ENCODE measurements at places on chromosomes 5 and 9.
A peak's percentile ranks its signal among the peaks of the same experiment; 100 is the strongest.

- DNase-seq = no peak
Measured at GRCh38 chr5:148980731-148981130, 82.1 kb downstream of the SH3TC2 start.

DNA sequence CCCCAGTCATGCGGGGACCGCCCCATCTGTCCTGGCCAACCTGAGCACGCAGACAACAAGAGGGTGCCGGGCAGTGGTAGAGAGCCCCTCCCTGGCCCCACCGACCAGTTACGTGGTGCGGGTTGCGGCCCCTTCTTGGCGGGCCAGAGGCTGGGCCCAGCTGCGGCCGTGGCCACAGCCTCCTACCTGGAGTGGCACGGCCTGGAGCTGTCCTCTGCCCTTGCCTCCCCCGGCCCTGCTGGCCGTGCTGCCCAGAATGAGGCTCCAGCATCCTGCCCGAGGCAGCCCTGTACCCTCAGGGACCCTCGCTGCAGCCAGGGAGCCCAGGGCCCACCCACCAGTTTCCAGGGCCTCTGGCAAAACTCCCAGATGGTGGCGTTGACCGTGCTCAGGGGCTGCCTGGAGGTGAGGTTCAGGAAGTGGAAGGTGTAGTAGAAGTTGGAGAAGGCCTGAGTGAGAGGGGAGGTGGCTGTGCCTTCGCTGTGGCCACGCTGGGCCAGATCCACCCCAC, 5.7 kb downstream of the ENTPD8 start:
- DNase-seq = no peak

DNA sequence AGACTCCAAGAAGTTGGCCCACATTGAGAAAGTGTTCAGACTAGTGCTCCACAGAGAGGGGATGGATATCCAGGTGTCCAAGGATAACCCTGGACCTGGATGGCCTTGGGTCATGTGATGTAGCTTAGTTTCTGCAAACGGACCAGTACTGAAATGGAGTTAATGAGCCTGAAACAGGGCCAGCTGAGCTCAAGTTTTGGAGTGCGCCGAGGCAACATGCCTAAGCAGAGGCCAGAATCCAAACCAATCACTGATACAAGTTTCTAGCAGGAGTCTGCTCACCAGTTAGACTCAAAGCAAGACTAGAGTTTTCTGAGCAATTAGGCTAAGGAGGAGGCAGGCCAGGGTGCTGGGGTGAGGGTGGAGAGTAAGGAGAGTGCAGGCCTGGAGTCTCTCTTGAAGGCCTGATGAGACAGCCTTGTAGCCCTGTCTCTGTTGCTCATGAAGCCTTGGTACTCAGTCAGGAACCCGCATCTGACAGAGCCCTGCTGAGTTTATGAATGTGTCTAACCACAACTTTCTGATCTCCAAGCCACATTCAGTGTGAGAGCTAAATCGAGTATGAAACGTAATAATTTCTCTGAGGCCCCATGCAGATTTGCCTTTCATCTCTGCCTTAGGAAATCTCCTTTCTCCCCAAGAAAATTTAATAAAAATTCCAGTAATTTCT, 68.9 kb upstream of the EQTN start:
- DNase-seq = peak; percentile 38

DNA sequence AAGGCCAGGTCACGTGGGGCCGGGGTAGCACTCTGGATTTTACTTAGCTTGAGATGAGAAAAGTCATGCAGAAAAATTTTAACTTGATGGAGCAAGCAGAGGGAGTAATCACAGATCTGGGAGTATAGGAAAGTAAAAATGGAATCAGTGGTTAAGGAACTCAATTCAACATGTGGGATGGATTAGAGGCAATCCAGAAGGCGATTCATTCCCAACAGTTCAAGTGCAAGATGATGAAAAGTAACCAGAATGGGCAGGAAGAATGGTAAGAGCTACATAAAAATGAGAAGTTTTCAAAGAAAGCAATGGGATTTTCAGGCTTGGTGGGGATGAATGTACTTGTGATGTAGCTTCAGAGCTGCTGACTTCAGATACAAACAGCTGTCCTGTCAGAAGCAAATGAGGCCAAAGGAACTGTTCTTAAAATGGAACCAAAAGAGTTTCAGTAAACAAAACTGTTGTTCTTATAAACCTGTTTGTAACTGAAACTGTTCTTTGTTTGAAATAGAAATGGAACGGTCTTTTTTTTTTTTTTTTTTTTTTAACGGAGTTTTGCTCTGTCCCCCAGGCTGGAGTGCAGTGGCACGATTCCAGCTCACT, 5.6 kb upstream of the SEC24A start:
- no peak for DNase-seq

- no peak for DNase-seq
Measured at GRCh38 chr9:92711146-92711545, 41.2 kb upstream of the IPPK start.

DNA sequence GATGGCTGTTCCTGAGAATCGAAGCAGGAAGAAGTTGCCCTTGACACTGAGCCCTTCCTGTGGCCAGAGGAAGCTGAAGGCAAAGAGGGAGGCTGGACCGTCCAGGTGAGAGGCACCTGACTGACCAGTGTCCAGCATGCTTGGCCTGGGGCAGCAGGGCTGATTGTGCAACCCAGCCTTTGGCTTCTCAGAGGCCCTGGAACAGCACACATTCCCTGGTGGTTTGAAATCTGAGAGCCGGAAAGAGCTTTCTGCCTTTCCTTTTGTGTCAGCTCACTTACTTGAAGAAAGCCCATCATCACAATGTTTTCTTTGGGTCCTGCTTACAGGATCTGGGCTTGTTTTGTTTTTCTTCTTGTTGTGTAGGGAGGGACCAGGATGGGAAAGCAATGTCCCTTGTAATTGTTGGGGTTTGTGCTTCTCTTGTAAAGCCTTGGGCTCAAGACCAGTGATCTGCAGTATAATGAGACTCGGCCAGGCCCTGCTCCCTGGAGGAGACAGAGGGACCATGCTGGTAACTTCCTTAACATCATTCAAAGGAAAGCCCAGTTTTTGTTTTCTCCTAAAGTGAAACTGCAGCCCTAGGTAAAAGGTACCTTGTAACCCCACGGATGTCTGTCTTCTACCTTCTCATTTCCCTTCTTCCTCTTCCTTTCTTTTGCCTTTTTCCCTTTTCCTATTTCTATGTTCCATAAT, 213.7 kb downstream of the NXNL2 start:
- no peak for DNase-seq

DNA sequence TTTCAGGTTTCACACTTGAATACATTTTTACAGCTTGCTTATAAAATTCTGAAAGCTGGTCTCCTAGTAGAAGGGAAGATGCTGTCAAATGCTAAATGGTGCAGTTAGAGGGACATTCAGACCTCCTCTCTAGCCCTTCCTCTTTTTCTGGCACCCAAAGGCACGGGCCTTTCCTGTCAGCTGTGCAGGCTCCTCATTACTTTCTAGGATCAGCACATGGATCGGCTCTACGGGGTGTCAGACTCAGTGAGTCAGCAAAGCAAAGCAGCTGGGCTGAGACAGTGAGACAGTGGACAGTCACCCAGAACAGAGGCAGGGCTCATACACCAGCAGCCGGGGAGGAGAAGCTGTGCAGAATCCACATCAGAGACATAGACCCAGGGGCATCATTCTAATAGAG, 80.0 kb upstream of the TNC start:
- DNase-seq = no peak

GRCh38 chr5:168295574-168296201, 4.2 kb downstream of the WWC1 start:
- peak; percentile 81 for DNase-seq

DNA sequence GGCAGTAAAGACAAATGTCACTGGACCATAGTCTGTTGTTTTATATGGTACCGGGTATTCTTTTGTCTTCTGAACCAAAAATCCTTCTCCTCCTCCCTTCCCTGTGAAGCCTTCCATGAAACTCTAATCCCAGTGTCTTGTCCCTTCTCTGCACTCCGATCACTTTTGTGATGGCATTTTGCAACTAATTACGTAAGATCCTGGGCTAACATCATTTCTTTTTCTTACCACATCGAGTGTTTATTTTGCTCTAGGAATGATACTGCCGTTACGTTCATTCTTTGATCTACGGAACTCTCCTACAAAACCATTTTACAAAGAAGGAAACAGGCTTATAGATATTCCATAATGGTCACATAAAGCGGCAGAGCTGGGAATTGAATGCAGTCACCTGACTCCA, 33.7 kb downstream of the SNX18 start:
- DNase-seq = no peak

GRCh38 chr5:86837610-86838009, 219.9 kb downstream of the COX7C start:
- no peak for DNase-seq

DNA sequence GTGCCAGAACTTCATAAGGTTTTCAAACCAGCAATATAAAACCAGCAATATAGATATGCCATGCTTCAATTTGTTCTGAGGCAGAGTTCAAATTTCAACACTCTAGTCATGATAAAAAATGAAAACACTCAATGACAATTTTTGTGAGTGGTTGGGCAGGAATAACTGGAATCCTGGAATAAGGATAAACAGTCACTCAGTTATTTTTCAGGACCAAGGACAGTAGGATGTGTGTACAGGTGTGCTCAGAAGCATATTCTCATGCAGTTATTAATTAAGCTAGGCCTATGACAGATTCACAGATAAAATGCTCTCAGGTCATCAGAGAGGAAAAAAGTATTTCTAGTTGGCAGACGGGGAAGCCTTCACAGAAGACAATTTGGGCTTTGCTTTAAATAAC, 117.3 kb upstream of the PPP2R2B start:
- DNase-seq = no peak

GRCh38 chr9:86557063-86557766, 203.0 kb upstream of the TUT7 start:
- DNase-seq = no peak

DNA sequence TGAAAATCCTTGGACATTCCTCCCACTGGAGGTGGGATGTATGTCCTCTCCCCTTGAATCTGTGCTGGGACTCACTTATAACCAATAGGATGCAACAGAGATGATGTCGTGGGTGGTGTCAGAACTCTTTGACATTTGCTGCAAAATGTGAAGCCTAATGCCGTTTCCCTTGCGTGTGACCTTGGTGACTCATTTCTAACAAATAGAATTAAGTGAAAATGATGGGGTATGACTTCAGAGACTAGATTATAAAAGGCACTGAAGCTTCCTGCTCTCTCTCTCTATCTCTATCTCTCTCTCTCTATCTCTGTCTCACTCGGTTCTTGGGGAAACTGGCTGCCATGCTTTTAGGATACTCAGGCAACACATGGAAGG, 126.1 kb upstream of the STC2 start:
- no peak for DNase-seq

DNA sequence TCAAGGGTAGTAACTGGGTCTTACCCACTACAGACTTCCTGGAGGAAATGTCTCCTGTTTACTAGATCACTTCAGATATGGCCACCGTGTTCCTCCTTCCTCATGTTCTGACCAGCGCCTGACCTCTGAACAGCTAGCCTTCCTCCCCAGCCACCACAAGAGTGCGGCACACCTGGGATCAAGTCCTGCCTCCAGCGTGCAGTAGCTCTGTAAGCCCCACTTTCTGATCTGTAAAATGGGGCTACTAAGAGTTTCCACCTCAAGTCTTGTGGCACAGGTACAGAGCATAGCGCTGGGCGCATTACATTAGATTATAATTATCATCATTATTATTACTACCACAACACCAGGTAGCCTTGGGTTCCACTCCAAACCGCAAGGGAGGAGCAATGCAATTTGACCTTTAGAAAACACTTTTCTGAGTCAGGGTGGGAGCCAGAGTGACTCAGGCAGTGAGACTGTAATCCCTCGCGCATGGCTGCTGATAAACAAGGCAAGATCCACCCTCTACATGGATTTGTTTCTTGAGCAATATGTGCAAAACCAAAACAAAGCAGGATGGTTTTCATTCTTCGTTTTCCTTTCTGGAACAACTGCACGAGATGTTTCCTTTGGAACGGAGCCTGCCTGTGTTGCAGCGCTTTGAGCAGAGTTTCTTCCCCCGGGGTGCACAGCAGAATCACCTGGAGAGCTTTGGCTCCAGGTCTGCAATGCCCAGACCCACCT, 65.0 kb upstream of the ANGPTL2 start:
- DNase-seq = no peak

DNA sequence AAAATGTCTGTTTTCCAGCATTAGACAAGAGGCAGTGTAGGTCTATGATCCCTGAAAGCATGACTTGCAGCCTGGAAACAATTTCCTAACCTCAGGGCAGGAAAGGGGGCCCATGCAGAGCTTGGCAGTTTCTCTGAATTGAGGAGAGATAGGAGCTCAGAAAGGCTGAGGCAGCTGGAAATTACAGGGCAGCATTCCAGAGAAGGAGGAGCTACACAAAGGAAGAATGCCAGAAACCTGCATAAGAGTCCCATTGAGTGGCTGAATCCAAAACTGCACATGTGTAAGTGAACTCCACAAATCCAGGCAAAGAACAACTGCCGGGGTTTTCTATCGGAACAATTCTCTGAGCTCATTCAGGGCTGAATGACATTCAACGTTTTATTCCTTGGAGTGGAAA, 346.8 kb downstream of the PIK3R1 start:
- peak; percentile 81 for DNase-seq

DNA sequence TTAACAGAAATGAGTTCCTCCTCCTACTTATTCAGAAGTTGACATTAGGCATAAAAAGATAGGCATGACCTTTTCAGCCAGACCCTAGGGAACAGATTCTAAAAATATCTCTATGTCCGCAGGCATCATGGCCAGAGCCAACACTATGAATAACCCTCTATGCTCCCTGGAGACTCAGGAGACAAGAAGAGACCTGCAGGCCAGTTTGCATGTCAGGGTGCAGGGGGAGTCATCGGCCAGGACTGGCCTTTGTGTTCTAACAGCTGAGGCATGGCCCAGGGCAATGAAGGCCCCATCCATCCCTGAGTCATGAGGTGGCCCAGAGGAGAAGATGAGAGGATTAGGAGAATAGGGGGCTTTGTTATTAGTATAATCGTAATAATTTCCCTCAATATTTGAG, 93.8 kb downstream of the TMEM215 start:
- DNase-seq = no peak

DNA sequence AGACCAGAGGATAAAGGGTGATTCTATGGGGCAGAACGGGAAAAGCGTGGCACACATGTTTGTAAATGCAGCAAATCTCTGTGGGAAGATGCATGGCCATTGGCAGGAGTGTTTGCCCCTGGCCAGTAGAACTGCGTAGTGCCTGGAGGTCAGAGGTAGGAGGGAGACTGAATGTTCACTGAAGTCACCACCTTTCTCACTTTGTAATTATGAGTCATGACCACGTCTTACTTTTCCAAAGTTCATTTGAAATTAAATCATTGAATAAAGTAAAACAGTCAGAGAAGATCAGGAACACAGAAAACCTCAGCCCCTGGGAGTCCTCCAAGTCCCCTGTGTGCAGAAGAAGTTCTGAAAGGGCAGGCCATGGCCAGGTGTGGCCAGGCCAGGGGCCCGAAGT, 4.6 kb downstream of the PTGES start:
- DNase-seq = no peak
